ENCODE measurements at places on chromosomes 16 and 17.

DNA sequence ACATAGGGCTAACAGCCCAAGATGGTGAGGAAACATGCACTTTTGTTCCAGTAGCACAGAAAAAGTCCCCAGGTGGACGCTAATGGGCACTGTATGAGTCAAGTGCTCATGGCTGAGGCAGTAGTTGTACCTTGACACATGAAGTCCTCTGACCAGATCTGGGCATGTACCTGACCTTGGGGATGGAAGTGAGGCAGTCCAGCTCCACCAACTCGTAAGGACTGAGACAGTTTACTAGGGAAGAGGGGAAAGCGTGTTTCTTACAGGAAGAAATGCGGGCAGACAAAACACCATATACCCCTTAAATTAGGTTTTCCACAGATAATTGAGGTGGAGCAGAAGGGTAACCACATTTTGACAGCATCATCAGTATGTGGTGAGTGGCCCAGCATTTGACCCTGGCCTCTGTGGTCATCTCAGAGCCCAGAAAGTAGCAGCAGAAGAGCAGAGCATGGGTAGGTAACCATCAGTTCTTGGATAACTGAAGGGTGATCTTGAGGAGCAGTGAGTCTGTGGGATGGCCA, 32.4 kb upstream of the METTL9 start:
- DNase-seq: no peak

- DNase-seq: no peak
Observed at GRCh38 chr17:64240741-64241347, 22.2 kb downstream of the TEX2 start.

GRCh38 chr16:77679391-77679790, 42.9 kb upstream of the NUDT7 start:
- DNase-seq: no peak

DNA sequence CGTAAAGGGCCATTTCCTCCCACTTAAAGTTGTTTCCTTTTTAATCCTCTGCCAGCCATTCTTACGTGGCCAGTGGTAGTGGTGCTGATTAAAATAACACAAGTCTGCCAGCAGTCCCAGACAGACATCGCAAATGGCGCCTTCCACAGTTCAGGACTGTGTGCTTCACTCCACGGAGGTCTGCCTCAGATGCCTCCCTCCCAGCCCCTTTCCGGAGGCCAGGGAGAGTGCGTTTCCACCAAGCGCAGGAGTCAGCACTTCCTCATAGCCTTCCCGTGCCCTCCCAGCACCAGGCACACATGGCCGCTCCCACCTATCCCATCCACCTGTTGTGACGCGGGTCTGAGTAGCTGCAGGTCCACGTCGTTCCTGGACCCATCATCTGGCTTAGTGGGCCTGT, 205.6 kb downstream of the RPTOR start:
- DNase-seq: no peak

Data from NCI-H1694 (cell line).